IMR-90 (cell line): ENCODE measurements at places on chromosomes 7 and 10. TPM values are rescaled to one million over a fixed set of nuclear protein-coding genes. Genes with fewer than 3 reads are reported as not detected.

Gene NPTX2
- polyA plus RNA-seq, result 0.03 and 0.07 TPM in 2 replicates

GRCh38 chr7:92769394-92769699, 67.0 kb downstream of the CDK6 start:
- DNase-seq, result no peak

- no peak for DNase-seq
Measured at GRCh38 chr10:111410740-111411139, 333.9 kb downstream of the ADRA2A start.

- DNase-seq, result no peak
Measured at GRCh38 chr10:27626890-27627289, 118.7 kb downstream of the MKX start.

DNA sequence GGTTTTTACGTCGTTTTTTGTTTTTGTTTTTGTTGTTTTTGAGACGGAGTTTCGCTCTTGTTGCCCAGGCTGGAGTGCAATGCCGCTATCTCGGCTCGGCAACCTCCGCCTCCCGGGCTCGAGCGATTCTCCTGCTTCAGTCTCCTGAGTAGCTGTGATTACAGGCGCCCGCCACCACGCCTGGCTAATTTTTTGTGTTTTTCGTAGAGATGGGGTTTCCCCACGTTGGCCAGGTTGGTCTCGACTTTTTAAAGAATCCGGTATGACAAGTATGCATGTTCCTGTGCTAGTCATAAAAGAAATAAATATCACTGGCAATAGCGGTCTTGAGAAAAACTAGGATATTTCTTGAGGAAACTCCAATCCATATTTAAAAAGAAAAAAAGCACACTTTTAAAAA, 2.7 kb upstream of the ARL4A start:
- no peak for DNase-seq

GRCh38 chr7:133796782-133797745, 330.1 kb upstream of the LRGUK start:
- no peak for DNase-seq

DNA sequence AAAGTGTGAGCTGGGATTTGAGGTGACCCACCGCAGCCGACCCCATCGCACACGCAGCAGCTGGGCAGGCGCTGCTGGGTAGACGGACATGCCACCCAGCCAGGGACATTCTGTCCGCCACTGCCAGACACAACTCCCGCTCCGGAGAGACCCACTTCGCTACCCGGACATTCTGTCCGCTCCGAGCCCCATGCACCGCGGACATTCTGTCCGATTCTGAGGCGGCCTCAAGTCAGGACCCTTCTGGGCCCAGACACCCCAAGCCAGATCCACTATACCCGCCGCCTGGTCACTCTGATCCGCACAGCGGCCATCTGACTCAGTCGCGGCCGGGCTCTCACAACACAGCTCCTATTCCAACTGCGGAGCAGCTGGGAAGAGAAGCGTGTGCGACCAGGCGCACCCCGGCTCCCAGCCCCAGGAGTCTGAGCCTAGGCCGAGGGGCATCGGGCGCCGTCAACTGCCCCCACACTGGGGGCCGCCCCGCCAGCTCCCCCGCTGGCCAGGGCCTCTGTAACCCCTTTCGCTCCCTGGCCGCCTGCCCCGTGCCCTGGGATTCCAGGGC, 763 bp downstream of the PITX3 start:
- no peak for DNase-seq
